Stimulated activated CD4-positive, alpha-beta T cell treated with anti-CD3 and anti-CD28 coated beads, Interleukin-1b, Interleukin-23, amount 100 ng/mL, for 1 hour (primary cell): ENCODE measurements at places on chromosomes 5 and 9.

GRCh38 chr9:89606624-89607311 lies 2.0 kb downstream of the GADD45G start:
- no peak for DNase-seq

GRCh38 chr5:160263326-160263855 lies 34.1 kb downstream of the FABP6 start:
- no peak for DNase-seq

DNA sequence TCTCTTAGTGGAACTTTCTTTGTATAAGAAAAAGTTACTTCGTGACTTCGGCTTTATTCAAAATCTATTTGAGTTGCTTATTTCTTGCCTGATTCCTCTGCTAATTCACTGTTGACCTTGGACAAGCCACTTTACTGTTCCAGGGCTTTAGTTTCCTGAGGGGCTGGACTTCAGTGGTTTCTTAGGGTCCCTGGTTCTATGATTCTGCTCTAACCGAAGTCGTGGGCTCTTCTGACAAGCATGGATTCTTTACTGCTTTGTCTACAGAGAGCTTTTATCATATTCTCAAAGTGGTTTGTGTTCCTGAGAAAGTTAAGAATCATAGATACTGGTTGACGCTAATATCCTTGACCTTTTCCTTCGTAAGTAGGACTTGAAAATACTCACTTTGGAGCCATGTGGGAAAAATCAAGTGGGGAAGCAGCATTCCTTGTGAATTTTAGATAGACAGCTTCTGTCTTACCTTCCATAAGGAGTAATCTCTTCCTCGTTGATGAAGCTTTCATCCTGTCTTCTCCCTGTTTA lies 21.1 kb downstream of the EXOSC2 start:
- no peak for DNase-seq

GRCh38 chr9:114845373-114845772 lies 39.5 kb upstream of the TNFSF15 start:
- DNase-seq, result no peak

DNA sequence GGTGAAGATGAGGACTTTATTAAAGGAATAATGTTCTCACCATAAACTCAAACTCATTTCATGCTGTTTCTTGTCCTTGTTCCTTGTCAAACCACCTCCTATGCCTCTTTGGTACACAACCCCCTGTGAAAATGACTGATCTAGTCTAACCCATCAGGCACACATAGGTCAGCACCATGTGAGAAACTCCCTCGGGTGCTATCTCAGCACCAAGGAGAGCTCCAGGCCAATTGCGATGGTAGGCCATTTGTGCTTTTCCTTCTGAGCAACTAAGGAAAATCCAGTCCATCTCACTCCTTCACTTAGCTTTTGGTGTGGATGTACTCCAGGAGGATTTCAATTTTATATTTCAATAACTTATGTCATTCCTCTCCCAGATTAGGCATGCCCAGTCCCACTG lies 199.8 kb downstream of the ZNF608 start:
- no peak for DNase-seq

DNA sequence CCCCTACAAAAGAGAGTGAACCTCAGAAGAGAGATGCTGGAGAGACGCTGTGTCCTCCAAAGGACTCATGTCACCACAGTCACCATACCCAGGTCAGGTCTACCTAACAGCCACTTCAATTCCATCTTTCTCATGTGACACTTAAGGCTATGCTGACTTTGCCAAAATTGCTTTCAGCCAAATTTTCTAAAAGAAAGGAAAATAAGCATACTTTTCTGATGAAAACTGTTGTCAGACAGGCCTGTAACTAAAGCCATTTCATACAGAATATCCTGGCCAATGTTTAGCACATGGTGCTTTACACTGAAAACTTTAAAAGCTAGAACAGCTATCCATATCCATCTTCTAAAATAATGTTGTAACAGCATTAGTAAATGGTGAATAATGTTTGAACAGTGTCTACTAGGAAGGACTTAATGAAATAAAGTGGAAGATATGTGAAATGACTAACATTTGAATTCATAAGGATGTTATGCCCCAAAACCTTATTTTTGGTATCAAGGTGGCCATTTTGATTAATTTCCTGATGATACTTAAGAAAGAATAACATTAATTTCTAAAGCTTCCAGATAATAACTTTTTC lies 97.2 kb downstream of the NFIB start:
- no peak for DNase-seq

DNA sequence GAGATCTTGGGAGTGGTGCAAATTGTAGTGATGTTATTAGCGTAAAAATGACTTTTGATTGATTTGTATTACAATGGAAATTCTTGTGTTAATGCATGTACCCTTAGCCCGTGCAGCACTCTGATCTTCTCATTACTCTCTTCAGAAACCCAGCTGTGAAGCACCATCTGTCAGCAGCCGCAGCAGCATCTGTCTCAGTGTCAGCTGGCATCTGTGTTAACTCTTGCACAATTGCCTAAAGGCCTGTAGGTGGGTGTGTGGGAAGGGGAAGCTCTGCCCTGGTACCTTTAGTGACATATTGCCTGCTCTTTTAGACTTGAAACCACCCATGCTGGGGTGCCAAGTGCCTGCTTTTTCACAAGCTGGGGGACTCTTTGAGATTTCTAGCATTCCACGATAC lies 101.3 kb downstream of the FBXL7 start:
- no peak for DNase-seq

DNA sequence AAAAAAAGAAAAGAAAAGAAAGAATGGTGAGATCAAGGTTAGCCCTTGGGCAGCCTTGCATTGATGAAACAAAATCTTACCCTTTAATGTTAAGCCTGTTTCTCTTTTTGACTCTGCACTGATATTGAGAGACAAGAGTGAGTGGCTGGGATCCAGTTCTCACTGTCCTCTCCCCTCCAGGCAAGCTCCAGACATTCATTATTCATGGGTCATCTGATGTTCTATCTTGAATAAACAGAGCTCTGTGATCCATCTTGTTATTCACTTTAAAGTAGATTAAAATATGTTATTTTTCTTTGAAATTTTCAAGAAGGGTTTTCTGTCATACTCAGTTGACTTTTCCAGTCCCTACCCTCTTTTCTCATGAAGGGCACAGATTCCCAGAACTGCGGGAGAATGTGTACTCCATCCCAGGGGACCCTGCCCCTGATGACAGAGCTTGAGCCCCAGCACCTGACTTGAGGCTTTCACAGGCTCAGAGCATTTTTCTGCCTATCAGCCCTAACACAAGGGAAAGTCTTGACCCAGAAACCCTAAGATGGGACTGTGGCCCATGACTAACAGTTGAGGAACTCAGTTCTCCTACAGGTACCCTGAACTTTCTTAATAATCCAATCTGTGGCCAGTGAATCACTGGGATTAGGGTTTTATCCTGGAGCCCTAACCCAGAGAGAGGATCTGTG lies 24.1 kb downstream of the ACTL7B start:
- DNase-seq, result no peak

DNA sequence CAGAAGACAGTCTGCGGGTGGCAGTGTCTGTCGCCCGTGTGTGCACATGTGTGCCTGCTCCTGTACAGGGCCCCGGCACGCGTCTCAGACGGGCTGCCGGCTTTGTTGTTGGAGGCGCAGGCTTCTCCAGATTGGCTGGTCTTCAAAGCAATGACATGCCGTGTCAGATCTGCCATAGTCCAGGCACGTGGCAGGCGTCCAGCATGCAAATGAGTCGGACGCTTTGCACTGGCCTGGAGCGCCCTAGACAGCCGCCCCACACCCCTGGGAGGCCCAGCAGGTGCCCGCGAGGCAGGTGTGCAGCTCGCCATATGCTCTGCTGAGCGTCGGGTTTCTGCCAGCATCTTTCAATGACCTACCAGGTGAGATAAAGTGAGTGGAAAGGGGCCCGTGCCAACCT lies 71.5 kb downstream of the GADD45G start:
- DNase-seq, result no peak

DNA sequence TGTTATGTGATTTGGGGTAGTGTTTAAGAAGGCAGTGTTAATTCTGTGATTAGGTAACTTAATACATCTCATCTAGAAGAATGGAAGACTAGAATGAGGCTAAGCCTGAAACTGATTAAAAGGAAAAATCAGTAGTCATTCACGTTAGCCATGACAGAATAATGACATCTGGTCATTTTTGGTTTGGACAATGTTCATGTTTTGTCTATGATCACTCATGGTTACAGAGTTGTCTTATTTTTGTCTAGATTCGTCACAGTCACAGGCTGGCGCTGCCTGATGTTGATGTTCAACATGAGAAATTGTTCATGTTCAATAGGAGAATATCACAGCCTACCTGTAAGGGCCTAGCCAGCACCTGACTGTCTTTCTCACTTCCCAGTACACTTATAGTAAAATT lies 9.5 kb upstream of the DOCK2 start:
- DNase-seq, result no peak

DNA sequence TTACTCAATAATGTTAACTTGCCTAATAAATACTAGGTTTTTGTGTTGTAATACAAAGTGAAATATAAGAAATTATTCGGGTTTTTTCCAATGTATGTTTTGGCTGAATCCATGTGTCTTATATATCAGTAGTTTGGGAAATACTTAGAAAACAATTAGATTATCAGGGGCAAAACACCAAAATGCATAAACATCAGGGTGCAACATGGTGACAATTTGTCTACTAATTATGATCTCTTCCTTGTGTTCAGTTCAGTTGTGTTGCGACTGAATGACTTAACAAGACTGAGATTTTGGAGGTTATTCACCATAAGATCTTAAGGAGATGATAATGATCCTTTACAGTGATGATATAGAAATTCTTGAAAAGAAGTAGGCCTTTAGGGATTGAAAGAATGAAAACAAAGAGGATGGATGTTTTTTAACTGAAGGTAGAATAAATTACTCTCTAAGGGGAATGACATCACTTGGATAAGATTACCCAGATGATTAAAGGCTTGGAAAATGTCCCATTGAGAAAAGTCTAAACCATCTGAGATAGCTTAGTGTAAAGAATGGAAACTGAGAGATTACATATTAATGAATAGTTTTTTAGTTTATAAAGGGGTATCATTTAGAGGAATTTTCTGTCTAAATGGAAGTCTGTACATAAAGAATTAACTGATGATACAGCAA lies 415.8 kb downstream of the SPATA31D1 start:
- no peak for DNase-seq

DNA sequence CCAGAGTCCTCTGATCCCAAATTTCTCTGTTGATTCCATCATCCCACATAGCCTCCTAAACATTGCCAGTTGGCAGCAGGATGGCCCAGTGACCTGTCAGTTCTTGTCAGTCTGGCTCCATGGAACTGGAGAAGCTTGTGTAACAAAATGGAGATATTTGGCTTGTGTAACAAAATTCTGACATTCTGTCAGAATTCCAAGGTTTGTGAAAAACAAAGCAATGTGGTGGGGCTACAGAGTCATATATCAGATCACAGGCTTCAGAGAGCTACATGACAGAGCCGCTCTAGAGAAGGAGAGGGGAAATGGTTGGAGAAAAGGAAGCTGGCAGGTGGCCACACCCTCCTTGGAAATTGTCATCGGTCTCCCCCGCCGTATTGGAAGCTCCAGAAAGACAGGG lies 75.4 kb upstream of the MAN2A1 start:
- DNase-seq, result no peak

- no peak for DNase-seq
Measured at GRCh38 chr5:54243483-54244080, 66.8 kb downstream of the ARL15 start.

DNA sequence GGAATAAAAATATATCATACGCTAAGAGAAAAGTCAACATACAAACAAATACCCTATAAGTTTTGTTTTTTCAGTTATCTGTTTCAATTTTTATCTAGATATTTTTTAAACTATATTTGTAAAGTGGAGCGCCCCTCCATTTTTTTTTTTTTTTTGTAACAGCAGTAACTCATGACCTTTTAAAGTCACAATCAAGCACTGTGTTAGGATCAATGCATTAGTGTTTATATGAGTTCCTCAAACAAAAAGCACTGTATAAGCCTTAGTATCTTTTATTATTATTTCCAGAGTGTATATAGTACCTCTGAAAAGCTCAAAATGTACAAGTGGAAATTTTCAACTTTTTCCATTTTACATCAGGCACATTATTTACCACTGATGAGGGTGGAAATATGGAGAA lies 20.6 kb downstream of the PFDN1 start:
- DNase-seq, result no peak

GRCh38 chr5:120146787-120147186 lies 317.3 kb upstream of the PRR16 start:
- no peak for DNase-seq

GRCh38 chr9:98504298-98505282 lies 204.1 kb downstream of the GABBR2 start:
- no peak for DNase-seq

- DNase-seq, result no peak
Measured at GRCh38 chr5:18772475-18772874, 1138.2 kb downstream of the TAF11L14 start.

DNA sequence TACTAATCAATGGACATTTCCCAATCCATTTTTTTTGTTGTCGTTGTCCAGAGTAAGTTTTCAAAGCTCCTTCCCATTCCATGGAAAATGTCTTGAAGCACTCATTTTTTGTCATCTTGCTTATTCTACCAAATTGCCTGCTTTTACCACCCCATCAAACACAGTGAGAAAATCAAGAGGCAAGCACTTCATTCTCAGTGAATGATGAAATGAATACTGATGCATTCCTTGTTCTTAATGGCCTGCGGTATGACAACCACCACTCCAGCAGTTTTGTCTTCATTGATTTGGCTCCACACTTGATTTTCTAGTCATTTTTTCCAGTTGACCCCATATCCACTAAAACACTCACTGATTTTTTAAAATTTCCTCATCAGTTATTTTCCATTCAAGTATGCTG lies 193.5 kb upstream of the ANKH start:
- no peak for DNase-seq

DNA sequence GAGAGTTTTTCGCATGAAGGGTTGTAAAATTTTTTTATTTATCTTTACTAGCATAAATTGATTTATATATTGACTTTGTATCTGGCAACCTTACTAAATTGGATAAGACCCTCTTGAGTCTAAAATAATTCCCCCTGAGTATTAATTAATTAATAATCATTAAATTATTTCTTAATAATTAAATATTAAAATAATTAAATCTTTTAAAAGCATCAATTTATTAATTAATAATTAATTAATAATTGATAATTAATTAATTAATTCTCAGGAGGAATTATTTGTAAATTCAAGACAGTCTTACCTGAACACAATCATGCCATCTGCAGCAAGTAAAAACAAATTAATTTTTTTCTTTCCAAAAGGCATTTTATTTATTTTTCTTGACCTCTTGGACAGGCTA lies 370.4 kb upstream of the PTPRD start:
- DNase-seq, result no peak

DNA sequence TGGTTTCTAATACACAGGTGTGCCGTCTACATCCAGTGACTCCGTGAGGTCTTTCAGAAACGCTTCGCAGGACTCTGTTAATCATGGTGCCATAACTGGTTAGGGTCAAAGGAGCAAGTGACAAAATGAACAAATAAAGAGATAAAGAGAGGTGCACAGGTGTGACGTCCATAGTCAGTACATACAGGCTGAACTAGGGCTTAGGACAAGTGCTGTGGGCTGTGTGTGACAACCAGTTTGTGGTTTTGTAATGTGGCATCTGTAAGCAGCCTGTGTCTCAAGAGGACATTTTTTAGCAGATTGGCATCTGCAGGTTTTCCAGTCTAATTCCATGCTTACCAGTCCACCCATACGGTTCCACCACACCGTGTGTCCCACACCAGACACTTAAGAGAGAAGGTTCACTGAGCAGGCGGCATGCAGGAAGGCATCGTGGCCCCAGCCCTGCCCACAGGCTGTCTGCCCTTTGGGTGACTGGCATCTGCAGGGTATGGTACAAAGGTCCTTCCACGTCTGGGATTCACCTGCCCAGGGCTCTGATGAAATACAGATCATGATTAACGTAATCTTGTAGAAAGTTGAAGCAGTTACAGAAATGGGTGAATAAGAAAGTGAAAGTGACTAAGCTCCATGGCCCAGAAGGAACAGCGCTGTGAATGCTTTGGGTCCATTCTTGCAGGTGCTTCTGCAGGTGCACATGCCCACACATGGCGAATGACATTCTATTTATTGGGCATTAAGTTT lies 26.9 kb downstream of the SRD5A1 start:
- no peak for DNase-seq
